ENCODE measurements at places on chromosomes 7 and 10.

DNA sequence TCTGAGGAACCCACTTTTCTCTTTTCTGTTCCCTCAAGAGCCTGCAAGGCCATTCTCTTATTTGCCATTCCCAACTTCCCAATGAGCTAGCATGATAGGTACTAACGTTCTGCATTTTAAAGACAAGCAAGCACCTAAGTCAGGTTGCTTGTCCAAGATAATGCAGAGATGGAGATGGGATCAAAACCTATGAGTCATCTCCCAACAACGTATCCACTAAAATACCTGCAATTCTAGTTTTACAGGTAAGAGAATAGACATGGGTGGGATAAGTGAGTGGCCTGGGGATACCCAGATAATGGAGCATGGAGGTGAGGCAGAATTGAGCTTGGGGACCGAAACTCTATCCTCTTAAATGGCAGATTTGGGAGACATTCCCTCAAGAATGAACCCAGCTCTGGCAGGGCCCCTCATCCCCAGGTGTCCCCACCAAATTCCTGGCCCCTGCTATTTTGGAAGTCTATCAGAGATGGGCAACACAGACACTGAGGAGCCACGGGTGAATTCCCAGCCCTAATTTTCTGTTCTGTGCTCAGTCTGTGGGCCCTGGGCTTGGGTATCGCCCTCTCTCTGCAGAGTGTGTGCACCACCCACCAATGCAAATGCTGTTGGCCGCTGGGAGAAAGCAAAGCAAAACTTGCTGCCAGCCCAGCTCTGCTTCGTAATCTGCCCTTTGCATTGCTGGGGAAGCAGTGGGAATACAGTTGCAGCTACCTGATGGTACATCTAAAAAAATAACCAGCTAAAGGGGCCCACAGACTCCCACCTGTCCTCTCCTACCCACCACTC is 98.3 kb downstream of the KCNMA1 start:
- no peak for DNase-seq

DNA sequence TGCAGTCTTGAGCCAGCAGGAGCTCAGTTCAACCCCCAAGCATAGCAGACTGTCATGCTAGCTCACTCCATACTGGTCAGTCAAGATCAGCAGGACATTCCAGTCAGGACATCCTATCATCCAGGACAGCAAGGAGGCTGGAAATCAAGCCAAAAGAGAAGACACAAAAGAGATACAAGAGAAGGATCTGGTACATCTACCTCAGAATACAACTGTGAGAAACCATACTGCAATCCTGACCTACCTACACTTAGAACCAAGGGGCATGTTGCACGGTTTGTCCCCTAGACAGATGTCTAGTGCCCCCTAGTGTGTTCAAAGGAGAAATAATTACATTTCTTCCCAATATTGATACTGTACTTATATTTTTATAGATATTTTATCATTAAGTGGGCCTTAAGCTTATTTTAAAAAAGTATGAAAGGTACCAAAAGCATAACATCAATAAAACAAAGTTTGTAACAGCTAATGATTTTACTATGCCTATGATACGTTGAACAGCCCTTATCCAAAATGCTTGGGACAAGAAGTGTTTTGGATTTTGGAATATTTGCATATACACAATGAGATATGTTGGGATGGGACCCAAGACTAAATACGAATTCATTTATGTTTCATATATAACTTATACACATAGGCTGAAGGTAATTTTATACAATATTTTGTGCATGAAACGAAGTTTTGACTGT is 26.7 kb downstream of the ERCC6 start:
- no peak for DNase-seq

- DNase-seq, result no peak
Observed at GRCh38 chr7:111408724-111409123, 153.6 kb downstream of the IMMP2L start.

GRCh38 chr10:59606551-59606961 is 103.1 kb downstream of the SLC16A9 start:
- no peak for DNase-seq

GRCh38 chr7:156067156-156067555 is 254.9 kb upstream of the SHH start:
- no peak for DNase-seq

GRCh38 chr7:116630357-116630756 is 41.6 kb upstream of the MET start:
- DNase-seq, result no peak

DNA sequence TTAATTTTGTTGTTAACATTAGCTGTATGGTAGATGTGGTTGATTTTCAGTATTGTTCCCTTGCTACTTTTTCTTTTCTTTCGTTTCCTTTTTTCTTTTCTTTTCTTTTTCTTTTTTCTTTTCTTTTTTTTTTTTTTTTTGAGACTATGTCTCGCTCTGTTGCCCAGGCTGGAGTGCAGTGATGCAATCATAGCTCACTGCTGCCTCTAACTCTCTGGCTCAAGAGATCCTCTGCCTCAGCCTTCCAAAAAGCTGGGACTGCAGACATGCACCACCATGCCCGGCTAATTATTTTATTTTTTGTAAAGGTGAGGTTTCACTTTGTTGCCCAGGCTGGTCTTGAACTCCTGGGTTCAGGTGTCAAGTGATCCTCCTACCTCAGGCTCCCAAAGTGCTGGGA is 14.4 kb downstream of the SLC26A3 start:
- no peak for DNase-seq

GRCh38 chr7:116552602-116553001 is 27.8 kb downstream of the CAV1 start:
- DNase-seq, result no peak

DNA sequence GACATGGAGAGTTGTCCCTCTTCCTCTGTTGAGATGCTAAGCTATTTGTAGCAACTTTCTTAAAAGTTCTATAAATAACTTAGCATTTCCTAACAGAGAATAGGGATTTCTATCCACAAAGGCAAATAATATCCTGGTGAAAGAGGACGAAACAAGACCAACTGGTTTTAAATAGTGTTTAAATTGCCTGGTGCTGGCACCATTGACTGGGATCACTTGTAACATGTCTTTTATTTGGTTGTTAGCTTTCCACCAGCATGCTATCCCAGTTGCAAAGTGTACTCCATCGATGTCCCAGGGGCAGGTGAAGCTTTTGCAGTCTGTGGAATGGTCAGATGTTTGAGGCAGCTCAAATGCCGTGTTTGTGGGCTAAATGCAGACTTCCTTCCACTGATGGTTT is 3.7 kb downstream of the SUFU start:
- no peak for DNase-seq

GRCh38 chr10:72309290-72310240 is 35.8 kb downstream of the DDIT4 start:
- no peak for DNase-seq

DNA sequence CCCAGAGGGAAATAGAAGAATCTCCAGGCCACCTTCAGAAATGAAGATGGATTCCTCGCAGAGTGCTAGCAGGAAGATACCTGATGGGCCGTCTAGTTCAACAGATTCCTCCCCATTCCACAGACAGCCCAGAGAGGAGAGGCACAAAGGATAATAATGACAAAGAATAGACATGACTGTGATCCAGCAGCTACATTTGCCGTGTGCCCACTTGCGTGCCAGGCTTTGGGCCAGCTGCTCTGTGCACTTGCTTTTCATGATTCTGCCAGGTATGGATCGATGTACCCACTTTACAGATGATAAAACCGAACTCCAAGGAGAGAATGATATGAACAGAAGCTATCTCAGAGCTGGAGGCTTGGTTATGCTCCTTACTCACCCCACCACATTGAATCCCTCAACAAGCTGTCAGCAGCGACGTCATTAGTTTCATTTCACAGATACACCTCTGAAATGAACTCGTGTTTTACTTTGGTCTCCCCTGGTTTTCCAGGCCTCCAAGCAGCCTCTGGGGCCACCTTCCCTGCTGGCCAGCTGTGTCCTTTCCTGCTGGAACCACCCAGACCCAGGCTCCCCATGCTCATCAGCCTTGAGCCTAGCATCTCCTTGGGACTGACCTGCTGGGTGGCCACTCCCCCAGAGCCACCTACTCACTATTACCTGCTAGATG is 11.9 kb upstream of the WDFY4 start:
- DNase-seq, result peak; percentile 78

- no peak for DNase-seq
Observed at GRCh38 chr7:130099331-130099730, 29.0 kb downstream of the KLHDC10 start.

DNA sequence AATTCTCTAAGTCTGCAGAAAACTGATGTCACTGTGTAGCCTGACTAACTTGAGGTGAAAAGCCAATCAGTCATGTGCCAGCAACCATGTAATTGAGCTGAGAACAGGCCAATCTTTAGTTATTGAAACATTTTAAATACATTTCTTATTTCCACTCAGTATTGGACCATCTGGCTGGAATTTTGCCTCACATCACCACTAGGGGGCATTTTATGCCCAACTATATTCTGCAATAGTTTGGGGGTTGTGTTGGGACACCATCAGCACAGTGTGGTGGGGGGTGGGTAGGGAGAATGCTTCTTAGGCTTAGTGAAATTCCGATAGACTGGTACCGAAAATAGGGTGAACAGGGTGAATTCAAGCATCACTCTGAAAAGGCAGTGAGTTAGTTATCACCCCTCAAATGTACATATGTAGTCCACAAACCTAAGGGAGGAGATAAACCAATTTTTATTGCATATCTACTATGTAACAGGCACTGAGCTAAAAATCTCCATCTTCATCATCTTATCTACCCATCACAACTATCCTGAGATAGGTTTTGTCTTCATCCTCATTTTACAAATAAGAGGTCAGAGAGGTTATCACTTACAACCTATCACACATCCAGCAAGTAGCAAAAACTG is 17.8 kb downstream of the NPSR1 start:
- peak; percentile 47 for DNase-seq

DNA sequence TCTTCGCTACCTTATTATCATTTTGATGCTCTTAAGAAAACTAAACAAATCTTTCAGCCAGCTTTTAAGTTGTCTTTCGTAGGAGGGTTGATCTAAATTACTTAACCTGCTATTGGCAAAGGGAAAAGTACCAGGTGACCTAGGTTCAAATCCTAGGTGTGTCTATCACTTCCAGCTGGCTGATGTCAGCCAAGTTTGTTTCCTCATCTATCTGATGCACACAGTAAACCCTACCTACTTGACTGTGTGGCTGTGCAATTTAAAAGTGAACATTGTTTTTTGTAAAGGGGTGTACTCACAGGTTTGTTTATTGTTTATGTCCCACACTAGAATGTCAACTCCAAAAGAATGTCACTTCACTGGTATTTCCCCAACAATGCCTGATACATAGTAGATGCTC is 21.9 kb upstream of the CAMK1D start:
- no peak for DNase-seq

DNA sequence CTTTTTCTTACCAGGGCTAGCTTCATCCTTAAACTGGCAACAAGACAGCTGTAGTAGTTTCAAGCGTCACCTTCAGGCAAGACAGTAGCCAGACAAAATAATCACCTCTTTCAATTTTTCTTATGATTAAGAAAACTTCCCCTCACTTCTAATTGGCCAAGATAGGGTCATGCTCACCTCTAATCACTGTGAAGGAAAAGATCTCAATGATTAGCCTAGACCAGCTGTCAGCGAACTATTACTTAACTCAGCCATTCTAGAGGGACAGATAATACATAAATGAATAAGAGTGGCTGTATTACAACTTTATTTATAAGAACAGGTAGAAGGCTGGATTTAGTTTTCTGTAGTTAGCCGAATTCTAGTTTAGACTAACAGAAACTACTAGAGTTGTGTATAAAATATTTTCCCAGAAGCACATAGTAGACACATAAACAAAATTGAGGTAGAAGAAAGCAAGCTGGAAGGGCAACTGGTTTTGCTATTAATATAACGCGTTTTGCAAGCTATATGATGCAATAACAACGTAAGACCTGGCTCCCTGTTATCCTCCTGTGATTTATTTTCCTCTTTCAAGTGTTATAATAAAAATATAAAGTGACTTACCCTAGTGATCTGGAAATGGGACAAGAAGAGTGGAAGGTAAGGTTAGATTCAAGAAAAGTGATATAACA is 64.3 kb downstream of the ELAPOR2 start:
- no peak for DNase-seq

DNA sequence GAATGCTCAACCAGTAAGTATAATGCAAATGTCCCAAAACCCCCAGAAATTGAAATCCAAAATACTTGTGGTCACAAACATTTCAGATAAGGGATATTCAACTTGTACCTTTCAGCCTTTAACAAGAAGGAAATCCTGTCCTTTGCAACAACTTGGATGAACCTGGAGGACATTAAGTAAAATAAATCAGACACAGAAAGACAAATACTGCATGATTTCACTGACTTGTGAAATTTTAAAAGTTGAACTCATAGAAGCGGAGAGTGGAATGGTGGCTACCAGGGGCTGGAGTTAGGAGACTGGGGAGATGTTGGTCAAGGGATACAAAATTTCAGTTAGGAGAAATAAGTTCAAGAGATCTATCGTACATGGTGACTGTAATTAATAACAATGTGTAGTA is 187.6 kb downstream of the DNAH11 start:
- DNase-seq, result no peak

DNA sequence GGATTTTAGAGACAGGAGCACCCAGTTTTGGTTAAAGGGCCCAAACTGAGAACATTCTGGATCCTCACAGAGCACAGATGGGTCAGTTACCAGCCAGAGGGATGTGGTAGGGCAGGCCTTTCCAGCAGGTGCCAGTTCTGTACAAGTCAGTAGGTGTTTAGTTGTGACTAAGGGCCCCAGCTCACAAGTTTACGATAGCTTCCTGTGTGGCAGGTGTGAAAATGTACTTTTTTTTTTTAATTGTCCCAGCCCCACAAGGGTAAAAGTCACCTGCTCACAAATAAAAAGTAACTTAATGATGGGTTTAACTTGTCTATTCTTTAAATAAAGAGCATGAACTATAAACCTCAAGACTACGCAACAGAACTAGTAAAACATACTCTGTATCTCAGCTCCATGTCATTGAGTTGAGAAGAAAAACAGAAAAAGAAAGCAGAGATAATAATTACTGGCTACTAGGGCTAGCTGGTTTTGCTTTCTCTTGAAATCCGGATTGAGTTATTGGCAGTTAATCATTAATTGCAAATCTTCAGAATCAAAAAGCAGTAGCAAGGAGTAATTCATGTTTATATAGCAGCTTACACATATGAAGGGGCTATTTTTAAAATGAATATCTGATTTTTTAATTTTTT is 15.4 kb downstream of the NFE2L3 start:
- no peak for DNase-seq

- no peak for DNase-seq
Observed at GRCh38 chr10:63164166-63164623, 31.1 kb downstream of the NRBF2 start.

GRCh38 chr10:75430000-75430763 is 1.2 kb upstream of the LRMDA start:
- DNase-seq, result no peak

GRCh38 chr10:6780008-6780677 is 200.1 kb upstream of the PRKCQ start:
- peak; percentile 78 for DNase-seq

All from esophagus muscularis mucosa (tissue), 4 donors.